Activated naive CD4-positive, alpha-beta T cell treated with anti-CD3 and anti-CD28 coated beads, Interleukin-2, amount 50 U/mL, for 72 hours (primary cell): ENCODE measurements at places on chromosomes 1 and 21.

GRCh38 chr1:149845416-149845815, 54.0 kb upstream of the BOLA1 start:
- no peak for DNase-seq

- no peak for DNase-seq
Measured at GRCh38 chr1:186446152-186446551, 14.8 kb downstream of the PDC start.

DNA sequence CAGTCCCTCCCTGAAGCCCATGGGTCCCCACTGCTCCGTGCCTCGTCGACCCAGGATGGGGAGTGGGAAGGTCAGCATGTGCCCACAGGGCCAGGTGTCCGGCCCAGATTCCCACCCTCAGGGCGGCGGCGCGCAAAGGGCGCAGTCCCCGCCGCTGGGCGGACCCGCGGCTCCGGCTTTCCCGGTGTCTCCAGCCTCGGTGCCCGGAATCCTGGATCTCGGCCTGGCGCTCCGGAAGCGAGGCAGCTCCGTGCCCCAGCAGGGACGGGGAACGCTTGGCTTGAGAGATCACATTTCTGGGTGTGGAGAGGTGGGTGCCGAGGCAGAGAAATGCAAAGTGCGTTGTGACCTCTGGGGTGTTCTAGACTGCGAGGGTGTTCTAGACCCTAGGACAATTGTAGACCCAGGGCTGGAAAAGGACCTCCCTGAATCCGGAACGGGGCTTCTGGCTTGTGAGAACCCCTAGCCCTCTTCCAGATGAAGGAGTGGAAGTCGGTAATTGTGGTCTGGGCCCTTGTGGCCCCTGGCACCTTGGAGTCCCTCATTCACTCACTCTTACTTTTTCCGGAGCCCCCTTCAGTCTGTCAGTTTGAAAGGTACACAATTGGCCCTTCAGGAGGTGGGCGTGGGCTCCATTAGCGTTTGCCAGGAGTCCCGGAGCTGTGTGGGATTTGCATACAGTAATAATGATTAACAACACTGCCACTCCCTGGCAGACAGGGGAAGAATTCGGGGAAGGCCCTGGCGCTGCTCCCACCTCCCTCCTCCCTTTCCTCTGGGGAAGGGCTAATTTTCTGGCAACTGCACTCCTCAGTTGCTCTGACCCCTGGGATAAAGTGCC, 1.6 kb upstream of the KCND3 start:
- DNase-seq = no peak

DNA sequence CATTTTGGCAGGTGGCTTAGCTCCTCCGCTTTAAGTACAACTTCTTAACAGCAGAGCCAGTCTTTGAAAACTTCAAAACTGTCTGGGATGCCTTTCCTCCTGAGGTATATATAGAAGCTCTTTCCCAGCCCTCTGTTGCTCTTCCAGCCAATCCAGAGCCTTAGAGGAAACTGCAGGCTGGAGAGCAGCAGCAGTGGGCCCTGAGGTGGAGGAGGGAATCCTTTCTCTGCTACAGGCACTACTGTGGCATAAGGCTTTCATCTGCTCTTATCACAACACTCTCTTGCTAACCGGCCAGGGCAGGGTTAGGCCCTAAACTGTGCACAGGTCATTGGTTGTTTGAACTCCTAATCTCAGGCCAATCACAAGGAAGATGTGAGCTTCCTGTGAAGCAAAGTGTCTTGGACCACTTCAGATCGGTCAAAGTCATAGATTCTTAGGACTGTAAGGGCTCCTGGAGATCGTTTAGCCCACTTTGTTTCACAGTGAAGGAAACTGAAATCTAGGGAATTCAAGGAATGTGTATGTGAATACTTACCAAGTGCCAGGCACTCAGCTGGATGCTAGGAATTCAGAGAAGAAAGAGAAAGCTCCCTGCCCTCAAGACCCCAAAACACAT, at the start of gene RGS5:
Gene RGS5 (minus strand): TSS at position 84 of the 619 bp plus-strand sequence. CDS start 81 bp downstream, at position 3.
- no peak for DNase-seq

DNA sequence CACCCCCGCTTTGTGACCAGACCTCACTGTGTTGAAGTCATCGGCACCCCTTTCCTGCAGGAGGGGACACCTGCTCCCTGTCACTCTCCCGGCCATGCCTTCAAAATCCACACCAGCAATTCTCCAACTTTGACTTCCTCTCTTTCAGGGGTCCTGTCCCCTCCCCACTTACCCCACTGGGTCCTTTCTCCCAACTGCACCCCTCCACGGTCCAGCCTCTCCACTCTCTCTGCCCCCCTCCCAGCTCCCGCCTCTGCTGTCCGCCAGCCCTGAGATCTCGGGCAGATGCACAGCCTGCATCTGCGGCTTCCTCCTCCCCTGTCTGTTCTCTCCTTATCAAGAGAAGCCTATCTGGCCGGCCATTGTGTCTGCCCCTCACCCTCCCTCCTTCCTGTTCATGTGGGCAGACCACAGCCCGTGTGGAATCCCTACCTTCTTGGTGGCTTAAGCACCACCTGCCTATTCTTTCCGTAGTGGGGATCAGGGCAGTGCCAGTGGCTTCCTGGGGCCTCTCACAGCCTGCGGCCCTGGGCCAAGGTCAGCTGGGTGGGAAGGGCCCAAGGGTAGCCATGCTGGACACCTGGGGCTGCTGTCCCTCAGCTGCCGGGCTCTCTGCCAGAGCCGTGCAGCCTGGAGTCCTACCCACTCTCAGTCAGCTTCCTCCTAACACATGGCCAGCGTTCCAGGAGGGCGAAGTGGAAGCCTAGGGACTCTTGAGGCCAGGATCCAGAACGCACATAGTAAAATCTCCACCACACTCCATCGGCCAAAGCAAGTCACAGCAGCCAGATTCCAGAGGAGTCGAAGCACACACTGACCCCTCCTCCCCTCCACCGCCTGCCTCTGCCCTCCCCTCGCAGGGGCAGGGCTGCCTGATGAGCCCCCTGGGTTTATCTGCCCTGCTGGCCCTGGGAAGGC, 5.1 kb upstream of the HES4 start:
- DNase-seq = no peak

- DNase-seq = no peak
Measured at GRCh38 chr1:211377539-211378450, 51.2 kb downstream of the TRAF5 start.
